ENCODE measurements at places on chromosomes 11 and 22.

GRCh38 chr22:44625981-44626687 lies 75.9 kb upstream of the PRR5 start:
- peak; percentile 68 for DNase-seq

DNA sequence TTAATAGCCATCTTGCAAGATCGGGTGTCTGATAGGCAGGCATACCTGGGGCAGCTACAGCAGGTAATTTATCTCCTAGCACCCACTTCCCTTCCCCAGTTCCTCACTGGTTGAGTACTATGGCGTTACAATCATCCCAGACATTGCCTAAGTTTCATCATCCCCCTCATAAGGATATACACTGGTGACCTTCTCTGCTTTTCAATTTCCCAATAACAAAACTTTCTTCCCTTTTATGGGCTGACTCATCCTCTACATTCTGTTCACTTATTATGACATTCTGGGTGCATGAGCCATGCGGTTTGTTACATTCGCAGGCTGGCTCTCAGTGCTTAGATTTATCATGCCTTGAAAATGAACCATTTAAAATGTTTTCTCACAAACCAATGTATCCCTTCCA lies 5.0 kb upstream of the MRPL11 start:
- DNase-seq = peak; percentile 81

DNA sequence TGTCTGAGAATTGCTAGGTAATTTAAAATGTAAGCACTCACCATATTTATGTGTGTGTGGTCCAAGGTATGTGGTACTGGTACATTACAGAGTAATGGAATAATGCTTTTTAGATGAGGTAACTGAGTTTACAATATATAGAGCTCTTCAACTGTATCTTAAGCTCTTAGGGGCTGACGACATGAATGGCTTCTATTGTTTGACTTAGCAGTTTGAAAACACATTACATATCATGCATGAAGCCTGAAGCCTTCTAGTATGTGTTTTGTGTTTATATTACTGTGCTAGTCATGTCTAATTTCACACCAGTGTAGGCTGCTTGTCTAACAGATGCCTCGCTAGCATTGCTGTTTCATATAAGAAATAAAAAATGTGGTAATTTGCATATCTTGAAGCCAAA lies 37.2 kb downstream of the GAS2 start:
- no peak for DNase-seq

DNA sequence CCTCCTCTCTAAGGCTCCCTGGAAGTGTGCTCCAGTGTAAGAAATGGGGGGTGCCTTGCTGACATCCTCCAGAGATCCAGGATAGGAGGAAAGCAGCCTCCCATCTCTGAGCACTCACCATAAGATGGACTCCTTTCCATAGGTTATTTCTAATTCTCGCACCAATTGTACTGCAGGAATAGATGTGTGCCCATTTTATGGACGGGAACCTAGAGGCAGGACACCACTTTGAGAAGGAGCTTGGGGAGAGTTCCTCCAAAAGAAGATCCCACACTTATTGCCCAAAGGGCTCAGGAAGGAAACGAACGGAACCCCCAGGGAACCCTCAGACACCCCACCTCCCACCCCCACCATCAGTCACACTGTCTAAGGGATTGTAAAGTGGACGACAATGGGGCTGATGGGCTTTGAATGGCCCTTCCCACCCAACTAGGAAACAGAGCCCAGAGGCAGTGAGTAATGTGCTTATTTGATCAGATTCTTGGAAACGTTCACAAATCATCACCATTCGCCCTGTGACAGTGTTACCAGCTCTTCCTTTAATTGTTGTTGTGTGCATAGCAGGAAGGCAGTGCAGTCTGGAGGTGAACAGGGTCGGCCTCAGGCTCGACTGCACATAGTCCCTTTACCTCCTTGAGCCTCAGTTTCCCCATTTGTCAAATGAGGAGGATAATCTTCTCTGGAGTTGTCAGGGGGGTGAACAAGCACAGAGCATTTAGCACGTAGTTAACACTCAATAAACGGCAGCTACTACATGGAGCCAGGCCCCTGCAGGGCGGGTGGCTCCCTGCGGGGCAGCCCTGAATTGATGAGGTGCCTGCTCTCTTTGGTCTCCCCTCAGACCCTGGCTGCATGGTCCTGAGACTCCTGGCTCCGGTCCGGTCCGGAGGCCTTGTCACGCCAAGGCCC lies 8.4 kb upstream of the MN1 start:
- no peak for DNase-seq

DNA sequence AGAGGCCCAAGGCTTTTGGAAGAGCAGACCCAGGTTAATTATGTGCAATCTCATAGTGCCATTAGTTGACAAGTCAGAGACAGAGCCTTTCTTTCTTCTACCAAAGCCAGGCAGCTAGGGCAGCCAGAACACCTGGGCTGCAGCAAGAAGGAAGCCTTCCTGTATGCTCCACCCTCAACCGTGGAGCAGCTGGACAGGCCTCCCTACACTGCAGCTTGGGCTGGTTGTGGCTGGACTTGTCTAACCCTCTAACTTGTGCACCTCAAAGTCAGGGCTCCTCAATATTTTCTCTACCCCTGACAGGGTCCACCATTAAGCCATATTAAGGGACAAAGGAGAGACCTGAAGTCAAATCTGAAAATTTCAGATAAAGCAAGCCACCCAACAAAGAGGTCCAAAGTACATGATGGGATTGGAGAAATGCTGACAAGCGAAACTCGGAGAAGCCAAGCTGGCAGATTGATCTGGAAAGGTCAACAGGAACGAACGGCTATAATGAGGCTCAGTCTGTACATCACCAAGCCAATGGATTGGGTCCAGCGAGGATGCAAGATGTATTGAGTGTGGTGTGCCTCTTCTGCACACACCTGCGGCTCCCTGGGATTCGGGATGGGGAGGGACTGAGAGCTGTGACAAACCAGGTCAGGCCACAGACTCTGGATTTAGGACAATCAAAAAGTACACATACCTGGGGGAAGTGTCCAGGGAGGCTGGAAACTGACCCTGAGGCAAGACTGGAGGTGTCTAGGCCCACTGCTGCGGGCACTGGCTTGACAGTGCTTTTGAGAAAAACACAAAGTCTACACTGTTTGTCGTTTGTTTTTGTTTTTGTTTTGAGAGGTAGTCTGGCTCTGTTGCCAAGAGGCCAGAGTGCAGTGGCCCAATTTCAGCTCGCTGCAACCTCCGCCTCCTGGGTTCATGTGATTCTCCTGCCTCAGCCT lies 11.7 kb upstream of the SLC43A3 start:
- DNase-seq = no peak
